Progenitor cell of endocrine pancreas (in vitro differentiated cells): ENCODE measurements at places on chromosomes 16 and 17. TPM values are rescaled to one million over a fixed set of nuclear protein-coding genes. Genes with fewer than 3 reads are reported as not detected.

DNA sequence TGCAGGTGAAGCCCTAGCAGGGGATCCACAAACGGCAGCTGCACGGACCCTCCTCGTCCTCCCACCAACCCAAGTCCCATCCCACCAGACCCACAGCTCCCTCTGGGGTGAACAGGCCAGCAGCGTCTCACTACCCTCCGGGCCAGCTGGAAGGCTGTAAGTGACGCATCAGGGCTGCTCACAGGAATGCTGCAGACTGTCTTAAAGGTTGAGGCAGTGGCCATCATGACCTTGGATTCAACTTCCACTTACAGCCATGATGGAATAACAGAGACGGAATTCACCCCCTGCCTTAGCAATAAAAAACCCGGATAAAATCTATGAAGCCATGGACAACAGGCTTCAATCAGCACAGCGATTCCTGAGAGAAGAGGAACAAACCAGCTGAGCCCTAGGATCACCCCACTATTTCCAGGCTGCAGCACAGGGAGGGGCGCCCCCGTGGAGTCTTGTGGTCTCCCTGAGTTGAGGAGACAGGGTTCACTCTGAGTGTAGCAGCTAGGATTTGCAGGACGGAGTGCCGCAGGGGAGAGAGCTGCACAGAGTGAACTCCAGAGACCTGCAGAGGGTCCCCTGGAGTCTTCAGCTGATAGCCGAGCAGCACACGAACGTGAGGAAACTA lies 10.5 kb downstream of the FAM83G start:
- no peak overlapping the region for H3K27ac ChIP-seq
- no peak overlapping the region for H3K4me3 ChIP-seq
- peaks cover 19% of the 10 kb centered on the region for H3K36me3 ChIP-seq
- H3K4me1 ChIP-seq: no peaks in the 10 kb centered on the region

GRCh38 chr16:964356-965035 lies 6.3 kb downstream of the LMF1 start:
- H3K4me3 ChIP-seq: no peak overlapping the region
- no peak for DNase-seq
- H3K27ac ChIP-seq: no peak overlapping the region
- H3K27me3 ChIP-seq: no peaks in the 10 kb centered on the region

DNA sequence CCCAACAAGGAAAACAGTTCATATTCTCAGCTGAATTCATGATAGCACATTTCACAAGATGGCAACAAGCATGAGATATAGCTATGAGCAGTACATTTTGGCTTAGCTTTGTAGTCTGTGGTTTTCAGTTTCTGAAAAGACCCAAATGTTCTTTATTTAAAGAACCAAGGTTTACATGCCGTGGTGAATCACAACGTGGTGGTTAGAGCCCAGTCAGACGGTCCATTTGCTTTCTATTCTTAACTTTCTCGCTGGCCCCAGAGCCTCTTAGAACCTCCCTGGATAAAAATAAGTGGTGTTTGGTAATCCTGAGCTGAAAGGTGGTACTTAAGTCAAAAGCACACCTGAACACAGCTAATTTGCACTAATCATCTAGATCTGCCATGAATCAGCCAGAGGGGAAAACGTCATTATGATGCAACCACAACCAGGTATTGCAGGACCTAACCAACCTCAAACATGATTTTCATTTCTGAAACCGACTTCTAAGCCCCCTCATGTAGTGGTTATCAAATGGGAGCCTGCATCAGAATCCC lies 18.6 kb upstream of the HAPSTR1 start:
- no peak overlapping the region for H3K4me3 ChIP-seq
- DNase-seq: no peak
- H3K36me3 ChIP-seq: no peaks in the 10 kb centered on the region
- no peaks in the 10 kb centered on the region for H3K27me3 ChIP-seq
- no peak overlapping the region for H3K27ac ChIP-seq

GRCh38 chr16:77059446-77059845 lies 131.5 kb upstream of the MON1B start:
- no peak overlapping the region for H3K4me3 ChIP-seq
- H3K27me3 ChIP-seq: no peaks in the 10 kb centered on the region
- H3K27ac ChIP-seq: no peak overlapping the region

Gene RAB40B
- 13.3 and 14.3 TPM in 2 replicates for total RNA-seq

Gene PDP2
- total RNA-seq: 17.0 and 20.0 TPM in 2 replicates

Gene RILP
- 1.2 and 1.5 TPM in 2 replicates for total RNA-seq
